ENCODE measurements at places on chromosomes 1 and 21.

DNA sequence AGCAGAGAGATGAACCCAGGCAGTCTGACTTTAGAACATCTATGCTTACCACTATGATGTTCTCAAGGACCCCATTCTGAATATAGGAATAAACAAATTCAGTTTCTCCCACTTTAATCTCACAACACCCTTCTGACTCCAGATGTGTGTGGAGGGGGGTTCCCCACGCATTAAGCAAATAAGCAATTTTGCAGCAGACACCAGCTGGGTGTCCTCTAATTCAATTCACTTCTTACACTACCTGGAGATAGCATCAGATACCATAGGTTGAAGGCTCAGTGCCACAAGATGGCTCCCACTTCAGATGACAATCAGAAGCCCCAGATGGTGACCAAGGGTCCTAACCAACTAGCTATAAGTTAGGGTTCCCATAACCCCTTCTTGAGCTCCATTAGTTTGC lies 30.3 kb upstream of the CEP350 start:
- no peak for DNase-seq

GRCh38 chr1:56472860-56473259 lies 106.5 kb downstream of the PLPP3 start:
- no peak for DNase-seq

DNA sequence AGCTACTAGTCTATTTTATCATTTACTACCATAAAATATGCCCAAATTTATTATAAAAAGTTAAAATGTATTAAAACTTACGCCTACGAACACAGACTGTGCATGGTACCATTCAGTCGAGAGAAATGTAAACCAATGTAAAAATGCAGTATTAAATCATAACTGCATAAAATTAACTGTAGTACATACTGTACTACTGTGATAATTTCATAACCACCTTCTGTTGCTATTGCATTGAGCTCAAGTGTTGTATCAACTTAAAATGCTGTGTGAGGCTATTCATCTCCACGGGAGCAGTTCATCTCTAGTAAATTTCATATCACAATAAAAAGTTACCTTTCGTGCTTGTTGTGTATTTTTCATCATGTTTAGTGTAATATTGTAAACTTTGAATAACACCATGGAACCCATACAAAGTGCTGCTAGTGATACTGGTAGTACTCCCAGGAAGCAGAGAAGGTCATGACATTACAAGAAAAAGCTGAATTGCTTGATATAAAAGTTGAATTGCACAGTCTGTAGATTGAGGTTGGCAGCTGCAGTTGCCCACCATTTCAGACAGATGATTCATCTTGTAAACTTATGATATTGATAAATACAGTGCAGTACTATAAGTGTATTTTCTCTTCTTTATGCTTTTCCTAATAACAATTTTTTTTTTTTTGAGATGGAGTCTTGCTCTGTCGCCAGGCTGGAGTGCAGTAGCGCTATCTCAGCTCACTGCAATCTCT lies 19.0 kb upstream of the CENPF start:
- DNase-seq, result no peak

DNA sequence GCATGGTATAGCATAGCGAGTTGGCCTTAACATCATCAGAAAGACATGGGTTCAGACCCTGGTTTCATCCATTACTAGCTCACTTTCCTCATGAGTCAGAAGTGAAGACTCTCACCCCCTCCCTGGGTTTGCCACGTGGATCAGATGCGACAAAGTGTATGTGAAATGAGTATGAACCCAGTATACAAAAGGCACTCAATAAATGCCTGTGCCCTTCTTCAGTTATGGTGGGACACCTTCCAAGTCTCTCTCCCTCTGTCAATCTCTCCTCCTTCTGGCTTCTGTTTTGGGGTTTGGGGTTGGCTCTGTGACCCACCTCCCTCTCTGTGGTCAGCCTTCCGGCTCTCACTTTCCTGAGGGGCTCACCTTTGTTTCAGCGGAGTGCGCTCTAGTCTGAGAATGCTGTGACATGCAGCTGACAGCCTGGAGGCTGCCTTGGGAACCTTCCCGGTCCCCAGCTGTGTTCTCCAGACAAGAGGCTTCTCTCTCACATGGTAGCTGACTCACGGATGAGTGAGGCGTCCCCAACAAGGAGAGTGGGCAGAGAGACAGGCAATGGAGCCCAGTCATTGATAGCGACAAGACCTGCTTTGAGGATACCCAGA lies 155.0 kb upstream of the EDN2 start:
- DNase-seq, result no peak

- no peak for DNase-seq
Observed at GRCh38 chr1:109479311-109479710, 4.4 kb upstream of the ATXN7L2 start.

DNA sequence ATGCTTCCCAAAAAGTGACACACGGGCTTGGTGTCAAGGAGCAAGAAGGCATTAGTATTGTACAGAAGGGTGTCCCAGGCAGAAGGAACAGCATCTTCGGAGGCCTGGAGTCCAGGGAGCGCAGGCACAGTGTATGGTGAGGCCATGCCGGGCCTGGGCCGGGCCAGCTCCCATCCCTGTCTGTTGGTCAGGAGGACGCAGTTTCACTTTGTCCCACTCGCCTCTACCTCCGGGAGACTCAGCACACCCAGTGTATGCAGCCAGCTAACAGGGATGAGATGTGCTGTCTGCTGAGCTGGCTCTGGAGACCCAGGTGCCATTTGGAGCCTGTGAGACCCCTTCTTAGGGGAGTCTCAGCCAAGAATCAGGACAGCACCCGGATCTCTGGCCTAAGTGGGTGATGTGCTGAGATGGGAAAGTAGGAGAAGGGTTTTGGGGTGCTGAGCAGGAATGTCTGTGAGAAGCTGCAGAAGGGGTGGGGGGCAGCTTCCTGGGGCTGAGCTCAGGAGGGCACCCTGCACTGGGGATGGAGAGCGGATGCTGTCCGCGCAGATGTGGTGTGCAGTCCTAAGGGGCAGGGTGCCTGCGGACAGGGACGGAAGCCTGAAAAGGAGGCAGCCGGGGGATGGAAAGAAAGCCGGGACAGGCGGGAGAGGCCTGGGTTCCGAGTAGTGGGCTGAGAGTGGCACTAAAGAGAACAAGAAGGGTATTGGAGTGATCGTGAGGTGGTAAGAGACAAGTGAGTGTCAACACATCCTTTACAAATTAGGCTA lies 25.7 kb downstream of the DMRTB1 start:
- no peak for DNase-seq

GRCh38 chr1:233261206-233261605 lies 34.3 kb downstream of the PCNX2 start:
- no peak for DNase-seq

GRCh38 chr1:3636080-3636479 lies 11.3 kb downstream of the TPRG1L start:
- DNase-seq, result no peak
